ENCODE measurements at places on chromosomes 5 and 9. TPM values are rescaled to one million over a fixed set of nuclear protein-coding genes. Genes with fewer than 3 reads are reported as not detected.

DOCK2 gene
- 0.86 TPM for total RNA-seq

SLC6A3 gene
- total RNA-seq: not detected

TMEM215 gene
- under 0.01 TPM for total RNA-seq

TNFSF15 gene
- total RNA-seq: 19.3 TPM

GMCL2 gene
- total RNA-seq: not detected

PLEKHG4B gene
- not detected for total RNA-seq

IFNB1 gene
- not detected for total RNA-seq

MRPS27 gene
- total RNA-seq: 111 TPM

GABRA6 gene
- not detected for total RNA-seq

G3BP1 gene
- 212 TPM for total RNA-seq

PCDHGA2 gene
- total RNA-seq: 1.6 TPM
